Cardiac fibroblast (primary cell): ENCODE measurements at places on chromosomes 11 and 22.

DNA sequence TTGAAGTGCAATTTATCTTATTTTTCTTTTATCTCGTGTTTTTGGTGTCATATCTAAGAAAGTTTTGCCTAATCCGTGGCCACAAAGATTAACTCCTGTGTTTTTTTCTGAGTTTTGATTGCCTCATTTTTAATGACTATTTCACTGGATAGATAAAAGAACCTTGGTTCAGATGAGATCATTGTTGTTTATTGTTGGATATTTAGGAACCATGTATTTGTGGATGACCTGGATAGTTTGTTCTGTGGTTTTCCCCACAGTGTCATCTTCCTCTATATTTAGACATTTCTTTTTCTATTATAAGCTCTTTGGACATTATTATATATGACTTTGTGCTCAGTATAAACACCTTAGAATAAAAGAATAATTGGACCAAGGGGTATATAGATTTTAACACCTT, 37.2 kb downstream of the PPP6R3 start:
- peak; percentile 12 for DNase-seq

DNA sequence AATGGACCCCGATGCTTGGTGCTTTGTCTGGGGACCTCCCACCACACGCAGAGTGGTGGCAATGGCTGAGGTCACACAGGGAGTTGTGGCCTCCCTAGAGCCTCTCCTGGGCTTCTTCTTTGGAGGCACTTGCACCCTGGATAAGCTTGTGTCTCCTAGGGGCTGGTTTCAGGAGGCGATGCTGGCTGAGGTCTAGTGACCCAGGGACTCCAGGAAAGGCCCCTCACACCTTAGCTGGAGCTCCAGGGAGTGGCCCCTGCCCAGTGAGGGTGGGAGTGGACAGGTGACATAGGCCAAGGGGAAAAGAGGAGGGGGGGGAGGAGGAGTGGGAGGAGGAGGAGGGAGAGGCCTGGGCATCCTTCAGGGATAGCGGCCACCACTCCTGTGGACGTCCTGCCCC, 810 bp downstream of the IGLL1 start:
- no peak for DNase-seq

GRCh38 chr11:64757549-64758329, 2.0 kb downstream of the PYGM start:
- no peak for DNase-seq

GRCh38 chr11:662689-663274, 25.7 kb downstream of the DRD4 start:
- peak; percentile 68 for DNase-seq

GRCh38 chr11:100855466-100856067, 168.5 kb downstream of the ARHGAP42 start:
- peak; percentile 81 for DNase-seq

DNA sequence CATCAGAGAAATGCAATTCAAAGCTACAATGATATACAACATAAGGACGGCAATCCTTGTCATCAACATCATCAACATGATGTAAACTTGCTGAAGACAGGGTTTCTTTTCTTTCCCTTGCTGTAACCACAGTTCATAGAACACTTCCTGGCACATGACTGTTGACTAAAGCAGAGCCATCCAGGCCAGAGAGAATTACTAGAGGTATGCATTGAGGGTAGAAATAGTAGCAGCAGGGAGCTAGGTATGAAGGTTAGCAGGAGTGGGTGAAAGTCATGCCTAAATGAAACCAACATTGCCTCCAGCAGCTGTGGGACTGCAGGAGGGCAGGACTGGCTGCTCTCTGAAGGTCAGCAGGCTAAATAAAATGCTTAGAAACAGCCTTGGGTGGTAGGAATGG, 103.7 kb downstream of the LRRC32 start:
- DNase-seq = no peak

DNA sequence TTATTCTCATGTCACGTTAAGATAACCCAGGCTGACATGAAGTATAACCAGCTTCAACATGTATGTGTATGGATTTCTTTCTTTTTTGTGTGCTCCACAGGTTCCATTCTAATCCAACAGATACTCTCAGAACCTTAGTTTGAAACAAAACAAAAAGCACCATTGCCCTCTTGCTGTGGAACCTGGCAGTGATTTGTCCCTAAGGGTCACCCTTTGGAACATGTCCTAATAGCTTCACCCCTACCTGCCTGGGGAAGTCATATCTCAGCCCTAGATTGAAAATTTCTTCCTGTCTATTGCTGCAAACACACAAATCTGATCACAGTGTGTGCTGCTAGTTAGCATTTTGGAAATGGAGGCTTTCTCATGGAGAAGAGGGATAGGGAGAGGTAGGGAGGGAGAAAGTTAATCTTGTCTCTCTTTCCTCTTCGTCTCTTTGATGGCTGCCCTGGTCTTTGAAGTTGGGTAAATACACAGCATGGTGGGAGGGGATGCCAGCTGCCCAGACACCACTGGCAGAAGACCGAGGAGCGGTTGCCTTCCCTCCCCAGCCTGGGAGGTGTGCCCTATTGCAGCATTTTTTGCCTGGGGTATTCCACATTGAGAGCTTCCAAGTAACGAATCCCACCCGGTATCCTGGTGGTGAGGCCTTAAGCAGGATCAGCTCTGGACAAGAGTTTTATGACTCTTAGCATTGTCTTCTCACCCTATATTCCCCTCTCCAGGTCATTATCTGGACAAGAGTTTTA, 11.6 kb upstream of the CADM1 start:
- DNase-seq = no peak

GRCh38 chr11:122843281-122844141, 5.2 kb downstream of the CRTAM start:
- no peak for DNase-seq

DNA sequence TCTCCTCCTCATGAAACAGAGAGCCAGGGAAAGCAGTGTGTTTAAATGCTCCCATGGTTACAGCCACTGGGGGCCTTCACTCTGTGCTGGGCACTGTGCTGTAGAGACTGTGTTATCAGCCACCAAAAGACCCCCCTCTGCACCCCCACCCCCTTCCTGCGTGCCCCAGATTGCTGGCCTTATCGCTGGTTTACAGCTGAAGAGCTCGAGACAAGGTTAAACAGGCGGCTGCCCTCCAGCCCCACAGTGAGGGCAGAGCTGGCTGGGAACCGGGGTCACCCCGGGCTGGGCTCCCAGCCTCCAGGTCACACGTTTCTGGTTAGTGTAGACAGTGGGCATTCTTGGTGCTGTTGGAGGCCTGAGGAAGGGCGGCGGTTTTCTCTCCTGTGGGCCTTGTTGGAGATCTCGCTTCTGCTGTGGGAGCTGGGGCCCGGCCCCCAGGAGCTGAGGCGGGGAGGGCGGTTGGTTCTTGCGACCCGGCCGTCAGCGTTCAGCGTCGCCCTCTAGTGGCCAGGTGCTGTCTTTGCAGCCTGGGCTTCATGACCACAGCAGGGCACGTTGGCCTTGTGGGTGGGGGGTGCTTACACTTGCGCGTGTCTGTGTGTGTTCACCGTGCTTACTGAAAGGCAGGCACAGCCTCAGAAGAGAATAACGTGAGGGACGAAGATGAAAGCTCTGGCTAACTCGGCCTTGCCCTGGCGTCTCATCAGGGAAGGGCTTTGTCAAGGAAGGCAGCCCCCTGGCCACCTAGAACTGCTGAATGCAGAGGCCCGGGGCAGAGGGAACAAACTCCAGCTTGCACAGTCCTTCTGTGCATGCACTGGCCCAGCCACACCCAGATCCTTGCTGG, 40.8 kb downstream of the TBC1D22A start:
- peak; percentile 32 for DNase-seq

- no peak for DNase-seq
Observed at GRCh38 chr22:30276039-30276438, 9.4 kb upstream of the OSM start.

DNA sequence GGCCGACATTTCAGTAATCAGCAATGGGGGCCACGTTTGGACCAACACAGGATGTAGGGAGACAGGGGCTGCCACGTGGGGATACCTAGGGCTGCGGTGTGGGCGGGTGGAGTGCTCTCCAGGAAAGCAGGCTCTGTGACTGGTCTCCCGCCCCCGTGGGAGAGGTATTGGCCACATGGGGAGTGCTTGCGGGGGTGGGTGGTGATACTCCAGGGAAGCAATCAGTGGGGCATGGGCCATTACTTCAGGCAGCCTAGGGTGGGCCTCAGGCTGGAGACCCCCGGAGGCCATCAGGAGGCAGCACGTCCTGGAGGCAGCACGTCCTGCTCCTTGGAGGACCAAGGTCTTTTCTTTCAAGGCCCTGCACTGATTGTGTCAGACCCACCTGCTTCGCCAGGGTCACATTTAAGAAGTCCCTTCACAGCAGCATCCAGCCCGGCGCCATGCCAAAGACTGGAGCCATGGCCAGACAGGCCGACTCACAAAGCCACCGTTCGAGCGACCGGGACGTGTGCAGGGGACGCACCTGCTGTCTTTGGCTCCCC, 3.0 kb upstream of the MUC2 start:
- no peak for DNase-seq

DNA sequence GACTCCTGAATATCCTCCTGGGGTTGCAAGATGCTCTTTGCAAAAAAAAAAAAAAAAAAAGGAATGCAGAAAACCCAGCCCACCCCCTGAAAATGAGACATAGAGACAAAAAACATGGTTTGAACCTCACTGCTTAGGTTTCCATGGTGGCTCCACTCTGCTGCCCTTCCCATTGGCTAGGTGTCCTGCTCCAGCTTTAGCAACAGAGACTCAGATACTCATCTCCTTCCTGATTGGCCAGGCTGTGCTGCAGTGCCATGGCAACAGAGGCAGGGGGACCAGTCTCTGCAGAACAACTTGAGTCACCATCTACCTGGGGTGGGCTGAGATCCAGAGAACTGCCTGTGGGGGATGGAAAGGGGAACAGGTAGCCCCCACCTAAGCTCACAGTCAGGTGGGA, 17.4 kb upstream of the YWHAH start:
- no peak for DNase-seq

DNA sequence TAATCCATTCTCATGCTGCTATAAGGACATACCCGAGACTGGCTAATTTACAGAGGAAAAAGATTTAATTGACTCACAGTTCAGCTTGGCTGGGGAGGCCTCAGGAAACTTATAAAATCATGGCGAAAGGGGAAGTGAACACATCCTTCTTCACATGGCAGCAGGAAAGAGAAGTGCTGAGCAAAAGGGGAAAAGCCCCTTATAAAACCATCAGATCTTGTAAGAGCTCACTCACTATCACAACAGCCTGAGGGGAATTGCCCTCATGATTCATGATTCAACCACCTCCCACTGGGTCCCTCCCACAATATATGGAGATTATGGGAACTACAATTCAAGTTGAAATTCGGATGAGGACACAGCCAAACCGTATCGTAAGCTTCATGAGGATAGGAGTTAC, 3.8 kb upstream of the CYB5R2 start:
- DNase-seq = no peak
